Hypothalamus (tissue), 51 donors: ENCODE measurements at places on chromosomes 16 and 17.

DNA sequence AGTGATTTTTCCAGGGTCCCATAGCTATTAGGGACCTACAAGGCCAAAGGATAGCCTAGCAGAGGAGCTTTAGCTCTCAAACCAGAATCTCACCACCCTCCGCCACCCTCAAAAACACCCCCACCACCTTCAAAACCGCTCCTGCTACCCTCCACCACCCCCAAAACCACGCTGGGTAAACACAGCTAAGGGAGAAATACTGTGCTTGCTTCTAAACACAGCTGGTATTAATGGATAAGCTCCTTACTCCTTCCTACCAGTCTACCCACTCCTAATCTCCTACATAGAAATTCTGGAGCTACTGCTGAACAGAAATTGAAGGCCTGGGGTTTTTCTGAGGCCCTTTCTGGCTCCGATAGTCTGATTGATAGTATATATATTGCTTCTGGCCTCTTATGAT is 2.2 kb upstream of the LPCAT2 start:
- DNase-seq = no peak

- no peak for DNase-seq
Observed at GRCh38 chr17:73301369-73301768, 10.4 kb downstream of the CDC42EP4 start.

DNA sequence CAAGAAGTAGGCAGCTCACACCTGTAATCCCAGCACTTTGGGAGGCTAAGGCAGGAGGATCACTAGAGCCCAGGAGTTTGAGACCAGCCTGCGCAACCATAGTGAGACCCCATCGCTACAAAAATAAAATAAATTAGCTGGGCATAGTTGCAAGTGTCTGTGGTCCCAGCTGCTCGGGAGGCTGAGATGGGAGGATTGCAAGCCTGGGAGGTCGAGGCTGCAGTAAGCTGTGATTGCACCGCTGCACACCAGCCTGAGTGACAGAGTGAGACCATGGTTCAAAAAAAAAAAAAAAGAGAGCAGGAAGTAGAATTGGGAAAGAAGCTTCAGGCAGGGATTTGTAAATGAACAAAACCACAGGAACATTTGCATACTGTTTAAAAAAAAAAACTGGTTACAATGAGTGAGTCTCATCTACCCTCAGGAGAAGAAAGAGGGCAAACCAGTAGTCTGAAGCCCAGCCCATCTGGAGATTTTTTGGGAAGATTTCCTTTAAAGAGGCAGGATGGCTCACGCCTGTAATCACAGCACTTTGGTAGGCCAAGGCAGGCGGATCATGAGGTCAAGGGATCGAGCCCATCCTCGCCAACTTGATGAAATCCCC is 7.9 kb downstream of the MPV17L start:
- DNase-seq = no peak

DNA sequence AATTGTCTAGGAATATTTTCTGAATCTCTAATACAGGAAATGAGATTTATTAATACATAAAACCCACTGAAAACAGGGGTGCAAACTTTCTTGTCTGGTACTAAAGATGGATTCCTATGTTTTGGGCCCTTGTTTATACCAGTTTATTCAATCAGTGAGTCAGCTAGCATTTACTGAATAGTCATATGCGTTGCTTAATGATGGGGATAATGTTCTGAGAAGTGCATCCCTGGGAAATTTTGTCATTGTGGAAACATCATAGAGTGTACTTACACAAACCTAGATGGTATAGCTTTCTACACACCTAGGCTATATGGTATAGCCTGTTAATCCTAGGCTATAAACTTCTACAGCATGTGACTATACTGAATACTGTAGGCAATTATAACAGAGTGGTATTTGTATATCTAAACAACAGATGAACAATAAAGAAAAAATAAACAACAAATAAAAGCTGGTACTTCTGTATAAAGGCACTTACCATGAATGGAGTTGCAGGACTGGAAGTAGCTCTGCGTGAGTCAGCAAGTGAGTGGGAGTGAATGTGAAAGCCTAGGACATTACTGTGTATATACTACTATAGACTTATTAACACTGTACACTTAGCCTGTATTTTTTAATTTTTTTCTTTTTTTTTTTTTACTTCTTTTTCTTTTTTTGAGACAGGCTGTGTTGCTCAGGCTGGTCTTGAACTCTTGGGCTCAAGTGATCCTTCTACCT is 63.7 kb downstream of the SIAH1 start:
- DNase-seq = no peak

DNA sequence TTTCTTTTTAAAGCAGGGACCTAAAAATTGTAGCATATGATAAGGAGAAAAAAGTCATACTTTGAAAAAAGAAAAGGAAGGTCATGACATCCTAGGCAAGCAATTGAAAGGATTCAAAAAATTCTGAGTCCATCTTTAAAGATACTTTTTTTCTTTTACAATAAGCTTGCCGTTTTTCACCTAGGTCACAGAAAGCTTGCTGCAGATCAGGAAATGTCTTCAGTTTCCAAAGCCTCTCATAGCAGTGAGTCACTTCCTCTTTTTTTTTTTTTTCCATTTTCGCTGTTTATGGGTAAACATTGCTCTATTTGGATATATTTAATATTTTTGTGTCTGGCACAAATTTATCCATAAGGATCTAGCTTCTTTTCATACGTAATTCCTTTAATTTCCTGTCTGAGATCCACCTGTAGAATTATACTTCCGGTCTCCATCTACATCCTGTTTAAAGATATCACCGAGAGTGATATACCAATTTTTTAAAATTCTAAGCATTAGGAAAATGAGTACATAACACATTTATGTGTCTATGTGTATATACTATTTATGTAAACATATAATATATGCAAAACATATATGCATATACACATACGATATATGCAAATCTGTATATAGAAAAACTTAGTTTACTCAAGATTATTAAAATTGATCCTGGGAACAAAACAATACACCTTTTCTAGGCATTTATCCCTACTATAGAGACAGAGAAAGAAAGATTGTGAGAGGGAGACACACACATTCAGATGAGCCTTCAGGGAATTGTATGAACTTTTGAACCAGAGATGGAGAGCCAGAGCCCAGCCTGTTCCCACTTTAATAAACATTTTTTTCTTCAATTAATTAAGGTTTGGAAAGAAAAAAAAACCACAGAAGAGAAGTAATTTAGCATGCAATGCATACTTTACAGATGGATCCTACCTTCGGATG is 134.4 kb downstream of the SKAP1 start:
- no peak for DNase-seq

DNA sequence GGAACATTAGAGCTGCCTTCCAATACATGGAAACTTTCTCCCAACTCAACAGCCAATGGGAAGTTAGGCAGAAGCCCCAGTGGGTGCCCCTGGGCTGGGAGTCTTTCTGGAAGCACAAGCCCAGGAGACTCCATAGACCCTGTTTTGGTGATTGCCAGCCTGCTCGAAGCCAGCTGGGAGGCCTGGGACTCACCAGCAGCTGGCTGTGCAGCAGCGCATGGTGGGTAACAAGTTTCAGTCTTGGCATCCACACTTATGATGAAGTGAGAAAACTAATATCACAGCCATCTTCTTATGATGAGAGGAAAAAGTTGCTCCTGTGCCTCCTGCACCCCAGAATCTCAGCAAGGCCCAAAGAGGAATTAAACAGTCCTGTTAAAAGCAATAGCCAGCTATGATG is 522.5 kb upstream of the CDH5 start:
- DNase-seq = no peak

DNA sequence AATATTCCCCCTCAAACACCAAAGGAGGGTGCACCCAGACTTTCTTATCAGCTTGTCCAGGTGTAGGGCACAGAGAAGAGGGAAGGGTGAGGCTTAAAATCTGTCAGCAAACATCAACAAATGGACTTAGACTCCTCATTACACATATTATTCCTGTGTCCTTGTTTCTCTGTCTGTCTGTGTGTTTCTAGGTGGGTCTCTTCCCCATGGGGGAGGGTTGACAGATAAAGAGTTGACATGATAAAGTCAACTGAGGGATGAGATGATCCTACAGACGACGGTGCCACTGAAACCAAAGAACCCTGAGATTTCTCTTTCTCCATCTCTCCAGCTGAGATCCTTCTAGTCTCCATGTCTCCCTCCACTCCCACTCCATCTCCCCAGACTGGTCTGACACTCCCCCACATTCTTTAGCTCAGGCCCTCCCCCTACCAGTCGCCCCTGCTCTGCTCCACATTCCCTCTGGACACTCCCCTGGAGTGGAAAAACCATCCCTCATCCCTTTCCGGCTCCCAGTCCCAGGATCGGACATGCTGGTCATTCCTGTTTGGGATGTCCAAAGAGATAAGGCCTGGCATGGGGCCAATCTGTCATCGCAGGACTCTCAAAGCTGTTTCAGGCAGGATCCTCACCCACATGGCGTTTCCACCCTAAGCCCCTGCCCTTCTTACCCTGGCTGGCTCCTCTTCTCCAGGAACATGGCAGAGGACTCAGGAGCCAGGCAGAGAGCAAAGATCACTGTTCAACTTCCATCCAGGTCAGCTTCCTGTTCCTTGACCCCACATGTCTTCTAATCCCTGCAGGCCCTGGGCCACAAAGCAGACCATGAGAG is 2.9 kb upstream of the ITGA3 start:
- DNase-seq = no peak

- DNase-seq = no peak
Observed at GRCh38 chr17:50365165-50365564, 7.8 kb downstream of the MRPL27 start.

DNA sequence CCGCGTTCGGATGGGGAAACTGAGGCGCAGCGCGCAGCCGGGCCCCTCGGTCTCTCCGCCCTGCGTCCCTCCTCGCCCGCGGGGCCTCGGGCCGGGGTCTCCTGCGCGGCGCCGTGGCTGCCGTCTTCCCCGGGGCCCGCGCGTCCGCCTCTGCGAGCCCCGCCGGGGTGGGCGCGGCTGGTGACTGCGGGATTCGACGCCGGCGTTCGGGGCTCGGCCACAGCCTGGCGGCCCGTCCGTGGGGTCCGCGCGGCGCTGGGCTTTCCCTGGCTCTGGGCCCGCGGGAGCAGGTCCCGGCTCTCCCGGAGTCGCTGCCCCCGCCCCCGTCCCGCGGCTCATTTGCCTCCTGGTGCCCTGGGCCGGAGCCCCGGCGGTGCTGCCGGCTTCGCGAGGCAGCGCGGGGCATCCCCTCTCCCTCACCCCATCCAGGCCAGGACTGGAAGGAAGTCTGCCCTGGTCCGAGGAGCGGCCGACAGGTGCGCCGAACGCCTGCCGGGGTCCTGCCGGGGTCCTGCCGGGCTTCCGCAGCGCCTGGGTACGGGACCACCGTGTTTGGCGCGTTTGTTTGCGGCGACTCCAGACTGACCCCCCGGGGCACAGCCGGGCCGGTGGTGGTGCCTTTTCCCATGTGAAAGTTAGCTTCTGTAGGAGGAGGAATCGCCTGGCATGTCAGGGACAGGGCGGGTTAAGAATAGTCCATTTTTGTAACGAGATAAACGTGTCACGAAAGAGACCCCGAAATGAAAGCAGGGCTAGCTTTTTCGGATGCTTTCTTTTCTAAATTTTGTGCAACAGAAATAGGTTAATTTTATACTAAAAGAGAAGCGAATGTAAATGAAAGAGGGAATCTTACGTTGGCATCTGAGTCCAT is 671 bp downstream of the CHMP6 start:
- no peak for DNase-seq

- no peak for DNase-seq
Observed at GRCh38 chr17:7336240-7337175, at the start of gene ACAP1. ACAP1 (plus strand) TSS chr17:7336529; CDS start chr17:7336735, 206 bp downstream.

- no peak for DNase-seq
Observed at GRCh38 chr16:22316411-22316811, 19.2 kb downstream of the POLR3E start.
